Immature natural killer cell (primary cell): ENCODE measurements at places on chromosomes 1 and 21. TPM values are rescaled to one million over a fixed set of nuclear protein-coding genes. Genes with fewer than 3 reads are reported as not detected.

DNA sequence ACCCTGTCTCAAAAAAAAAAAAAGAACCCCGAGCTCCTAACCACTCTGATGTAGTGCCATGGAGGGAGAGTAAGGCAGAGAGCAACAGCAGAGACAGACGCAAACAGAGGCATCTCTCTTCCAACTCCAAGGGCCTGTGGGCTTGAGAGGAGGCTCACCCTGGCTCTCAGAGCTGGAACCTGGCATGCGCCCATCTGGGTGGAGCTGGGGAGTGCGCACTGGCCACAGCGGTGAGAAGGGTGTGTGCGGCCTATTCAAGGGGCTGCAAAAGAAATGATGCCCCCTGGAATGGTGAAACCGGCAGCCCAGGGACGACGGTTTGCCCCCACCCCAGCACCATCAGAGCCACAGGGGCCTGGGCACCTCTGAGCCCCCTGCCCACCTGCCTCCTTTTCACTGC is 17.6 kb downstream of the COL8A2 start:
- H3K4me3 ChIP-seq = no peak overlapping the region
- no peaks in the 10 kb centered on the region for H3K36me3 ChIP-seq
- no peak overlapping the region for H3K27ac ChIP-seq

DNA sequence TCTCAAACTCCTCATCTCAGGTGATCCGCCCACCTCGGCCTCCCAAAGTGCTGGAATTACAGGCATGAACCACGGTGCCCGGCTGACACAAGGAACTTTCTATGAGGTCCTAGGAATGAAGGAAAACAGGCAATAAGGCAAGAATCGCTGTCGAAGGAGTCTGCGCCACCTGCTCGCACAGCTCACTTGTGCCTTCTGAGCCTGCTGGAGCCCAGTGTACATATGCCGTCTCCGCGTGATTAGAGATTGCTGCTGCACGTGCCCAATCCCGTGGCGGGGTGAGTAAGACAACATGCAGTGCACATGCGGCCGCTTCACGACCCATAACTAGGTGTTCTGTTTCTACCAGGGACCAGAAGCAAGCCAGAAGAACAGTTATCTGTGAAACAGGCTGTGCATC is 24.3 kb downstream of the H3-3A start:
- no peaks in the 10 kb centered on the region for H3K36me3 ChIP-seq
- H3K27me3 ChIP-seq = no peaks in the 10 kb centered on the region
- no peak overlapping the region for H3K27ac ChIP-seq
- peaks cover 9% of the 10 kb centered on the region for H3K4me1 ChIP-seq

GRCh38 chr1:110859062-110859461 is 13.9 kb upstream of the CD53 start:
- no peak overlapping the region for H3K4me3 ChIP-seq
- H3K36me3 ChIP-seq = no peaks in the 10 kb centered on the region
- DNase-seq = no peak
- no peak overlapping the region for H3K27ac ChIP-seq

- H3K36me3 ChIP-seq = no peaks in the 10 kb centered on the region
- H3K27ac ChIP-seq = peak overlapping the region; percentile 73
- DNase-seq = no peak
Observed at GRCh38 chr21:43717967-43718871, 710 bp upstream of the PDXK start.

GRCh38 chr1:157776971-157777391 is at the start of gene FCRL2:
Gene FCRL2 (minus strand): TSS chr1:157777132. CDS start chr1:157777073, 59 bp downstream.
- H3K36me3 ChIP-seq = no peaks in the 10 kb centered on the region
- peaks cover 5% of the 10 kb centered on the region for H3K27me3 ChIP-seq
- no peak for DNase-seq

- H3K4me3 ChIP-seq = no peak overlapping the region
- H3K27me3 ChIP-seq = peaks cover 3% of the 10 kb centered on the region
- no peak for DNase-seq
- H3K27ac ChIP-seq = no peak overlapping the region
- H3K36me3 ChIP-seq = peaks cover 5% of the 10 kb centered on the region
Observed at GRCh38 chr1:222084996-222085395, 343.1 kb upstream of the DUSP10 start.

DNA sequence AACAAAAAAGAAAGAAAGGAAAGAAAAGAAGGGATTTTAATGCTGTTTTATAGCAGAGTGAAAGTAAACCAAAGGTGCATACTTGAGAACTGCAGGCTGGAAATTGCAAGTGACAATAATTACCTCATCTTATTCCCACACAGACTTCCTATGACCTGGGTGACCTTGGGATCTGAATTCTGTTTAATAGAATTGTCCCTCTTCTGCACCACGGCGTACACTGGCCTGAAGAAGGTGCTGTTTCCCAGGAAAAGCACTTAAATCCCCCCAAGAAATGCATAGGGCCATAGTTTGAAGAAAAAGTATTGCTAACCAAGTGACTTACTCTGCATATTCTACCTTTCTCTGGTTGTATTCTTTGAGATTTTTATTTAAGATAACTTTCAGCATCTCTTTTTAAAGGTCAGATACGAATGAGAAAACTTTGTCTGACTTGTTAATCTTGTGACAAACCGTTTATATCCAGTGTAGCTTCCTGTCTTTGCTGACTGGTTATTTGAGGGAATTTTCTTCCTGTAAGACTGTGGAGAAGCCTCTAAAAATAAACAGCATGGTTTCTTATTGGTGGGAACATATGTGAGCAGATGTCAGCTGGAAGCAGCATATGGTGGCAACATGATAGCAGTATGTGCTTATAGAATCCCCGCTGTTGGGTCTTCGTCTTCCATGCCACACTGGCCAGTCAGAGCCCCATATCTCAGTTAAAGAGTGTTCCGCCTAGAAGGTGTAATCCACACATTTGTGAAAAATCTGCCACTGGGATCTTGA is 16.3 kb downstream of the TGFB2 start:
- H3K36me3 ChIP-seq = no peaks in the 10 kb centered on the region
- no peak overlapping the region for H3K27ac ChIP-seq
- H3K4me3 ChIP-seq = no peak overlapping the region

- peaks cover 5% of the 10 kb centered on the region for H3K27me3 ChIP-seq
- peaks cover 76% of the 10 kb centered on the region for H3K36me3 ChIP-seq
- H3K4me1 ChIP-seq = peaks cover 14% of the 10 kb centered on the region
- H3K4me3 ChIP-seq = peak overlapping the region; percentile 63
Observed at GRCh38 chr1:160835751-160836150, 26.9 kb downstream of the CD244 start.

DNA sequence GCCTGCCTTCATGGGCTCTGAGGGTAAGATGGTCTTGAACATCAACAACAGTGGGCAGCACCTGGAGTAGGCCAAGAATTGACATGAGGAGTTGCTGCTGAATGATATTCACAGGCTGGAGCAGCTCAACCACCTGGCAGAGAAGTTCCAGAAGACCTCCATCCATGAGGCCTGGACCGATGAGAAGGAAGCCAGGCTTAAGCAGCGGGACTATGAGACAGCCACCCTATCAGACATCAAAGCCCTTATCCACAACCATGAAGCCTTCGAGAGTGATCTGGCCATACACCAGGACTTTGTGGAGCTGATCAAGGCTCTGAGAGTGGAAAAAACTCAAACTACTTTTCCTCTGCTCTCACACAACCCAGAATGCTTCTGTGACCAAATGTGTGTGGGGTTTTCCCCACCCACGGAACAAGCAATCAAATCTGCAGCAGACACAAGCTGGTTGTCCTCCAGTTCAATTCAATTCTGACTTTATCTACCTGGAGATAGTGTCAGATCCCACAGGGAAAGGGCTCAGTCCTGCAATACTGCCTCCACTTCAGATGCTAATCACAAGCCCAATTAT is 12.1 kb upstream of the EPHA10 start:
- peaks cover under 1% of the 10 kb centered on the region for H3K27me3 ChIP-seq
- no peaks in the 10 kb centered on the region for H3K4me1 ChIP-seq
- no peak overlapping the region for H3K4me3 ChIP-seq
- no peak for DNase-seq
- no peaks in the 10 kb centered on the region for H3K36me3 ChIP-seq

DNA sequence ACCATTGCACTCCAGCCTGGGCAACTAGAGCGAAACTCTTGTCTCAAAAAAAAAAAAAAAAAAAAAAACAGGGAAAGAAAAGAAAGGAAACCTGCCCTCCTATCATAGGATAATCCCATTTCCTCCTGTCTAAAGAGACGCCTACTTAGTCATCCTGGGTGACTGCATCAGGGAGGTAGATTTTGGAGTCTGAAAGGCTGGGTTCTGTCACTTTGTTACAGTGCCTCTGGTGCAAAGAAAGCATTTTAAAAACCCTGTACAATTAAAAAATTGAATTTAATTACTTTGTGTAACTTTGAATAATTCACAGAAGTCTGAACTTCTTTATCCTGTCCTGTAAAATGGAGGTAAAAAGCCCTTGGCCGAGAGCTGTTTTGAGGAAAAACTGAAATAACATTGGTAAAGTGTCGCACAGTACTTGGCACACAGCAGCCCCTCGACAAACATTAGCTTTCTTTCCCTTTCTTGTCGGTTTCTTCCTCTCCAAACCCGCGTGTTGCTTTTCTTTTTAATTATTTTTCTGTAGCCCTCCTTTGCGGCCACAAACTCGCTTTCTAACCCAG is 657 bp upstream of the HDAC1 start:
- peaks cover 42% of the 10 kb centered on the region for H3K4me1 ChIP-seq
- peaks cover 8% of the 10 kb centered on the region for H3K27me3 ChIP-seq
- peak overlapping the region; percentile 93 for H3K27ac ChIP-seq
- no peak for DNase-seq
- peak overlapping the region; percentile 94 for H3K4me3 ChIP-seq
- peaks cover 4% of the 10 kb centered on the region for H3K36me3 ChIP-seq

GRCh38 chr21:35868005-35868868 is 192.1 kb downstream of the SETD4 start:
- no peaks in the 10 kb centered on the region for H3K36me3 ChIP-seq
- DNase-seq = no peak
- no peak overlapping the region for H3K27ac ChIP-seq
- H3K27me3 ChIP-seq = peaks cover 6% of the 10 kb centered on the region

DNA sequence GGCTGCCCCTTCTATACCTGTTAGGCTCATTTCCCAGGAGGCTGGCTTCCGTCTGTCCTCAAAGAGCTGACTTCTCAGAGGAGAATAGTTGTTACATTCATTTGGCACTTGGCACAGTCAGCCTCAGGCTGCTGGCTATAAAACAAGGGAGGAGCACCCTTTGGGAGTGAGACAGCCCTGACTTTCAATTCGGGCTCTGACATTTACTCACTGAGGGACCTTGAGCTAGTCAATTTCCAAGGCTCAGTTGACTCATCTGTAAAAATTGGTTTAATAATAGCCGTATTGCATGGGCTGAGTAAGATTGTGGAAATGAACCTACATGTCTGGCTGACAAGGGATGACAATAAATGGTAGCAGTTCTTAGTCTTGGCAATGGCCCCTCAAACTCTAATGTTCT is 13.7 kb downstream of the ALX3 start:
- H3K27ac ChIP-seq = no peak overlapping the region
- H3K36me3 ChIP-seq = peaks cover 43% of the 10 kb centered on the region
- H3K27me3 ChIP-seq = no peaks in the 10 kb centered on the region
- H3K4me1 ChIP-seq = no peaks in the 10 kb centered on the region
- no peak overlapping the region for H3K4me3 ChIP-seq
- DNase-seq = no peak

DNA sequence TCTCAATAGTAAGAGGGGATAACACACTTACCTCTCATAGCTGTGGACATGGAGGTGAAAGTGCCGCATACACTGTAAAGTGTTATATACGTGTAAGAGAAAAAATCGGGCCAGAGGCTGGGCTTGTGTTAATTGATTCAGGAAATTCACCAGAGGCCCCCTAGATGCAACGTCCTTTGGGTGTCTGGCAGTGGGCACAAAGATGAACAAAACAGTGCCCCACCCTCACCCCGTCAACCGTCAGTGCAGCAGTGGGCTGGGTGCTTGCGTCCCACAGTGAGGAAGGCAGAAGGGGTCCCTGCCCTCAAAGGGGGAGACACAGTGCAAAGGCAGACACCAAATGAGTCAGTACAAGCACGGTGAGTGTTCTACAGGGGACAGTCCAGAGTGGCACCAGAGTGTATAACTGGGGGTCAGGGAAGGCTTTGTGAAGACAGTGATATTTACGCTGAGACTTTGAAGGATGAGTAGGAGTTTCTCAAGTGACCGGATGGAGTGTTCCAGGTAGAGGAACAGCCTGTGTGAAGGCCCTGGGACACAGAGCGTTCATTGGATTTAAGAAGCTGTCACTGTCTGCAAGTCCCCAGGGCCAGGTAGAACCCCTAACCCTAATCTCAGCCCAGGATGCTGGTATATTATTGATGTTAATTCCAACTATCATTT is 6.6 kb upstream of the MTFR1L start:
- H3K27ac ChIP-seq = no peak overlapping the region
- H3K36me3 ChIP-seq = no peaks in the 10 kb centered on the region
- H3K4me1 ChIP-seq = peaks cover 2% of the 10 kb centered on the region
- DNase-seq = no peak
- H3K27me3 ChIP-seq = no peaks in the 10 kb centered on the region

DNA sequence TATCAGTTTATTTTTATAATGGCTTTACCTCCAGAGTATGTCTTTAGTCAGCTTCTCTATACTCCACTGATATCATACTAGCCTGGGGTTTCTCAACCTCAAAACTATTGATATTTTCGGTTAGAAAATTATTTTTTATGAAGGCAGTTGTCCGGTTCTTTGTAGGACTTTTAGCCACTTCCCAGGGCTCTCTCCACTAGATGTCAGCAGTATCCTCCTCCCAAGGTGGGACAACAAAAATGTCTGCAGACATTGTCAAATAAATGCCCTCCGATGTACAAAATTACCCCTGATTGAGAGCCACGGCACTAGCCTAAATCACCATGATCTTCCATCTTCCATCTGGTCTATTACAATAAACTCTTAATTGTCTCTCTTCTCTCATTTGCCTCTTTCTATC is 4.1 kb upstream of the GRIK1 start:
- H3K4me1 ChIP-seq = no peaks in the 10 kb centered on the region
- no peak overlapping the region for H3K4me3 ChIP-seq

DNA sequence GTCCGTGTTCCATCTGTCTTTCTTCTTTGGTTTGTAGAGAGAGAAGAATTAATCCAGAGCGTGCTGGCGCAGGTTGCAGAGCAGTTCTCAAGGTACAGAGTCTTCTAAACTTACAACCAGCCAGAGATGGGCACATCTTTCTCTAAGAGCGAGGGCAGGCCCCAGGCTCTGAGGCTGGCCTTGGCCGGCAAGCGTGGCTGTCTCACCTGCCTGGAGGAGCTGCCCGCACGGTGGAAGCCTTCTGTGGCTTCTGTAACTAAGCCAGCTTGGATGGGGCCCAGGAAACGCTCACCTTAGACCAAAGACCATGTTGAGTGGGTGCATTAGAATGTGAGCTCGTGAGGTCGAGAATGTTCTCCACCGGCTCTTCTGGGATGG is 78.6 kb downstream of the PDE9A start:
- H3K27me3 ChIP-seq = no peaks in the 10 kb centered on the region
- H3K4me3 ChIP-seq = no peak overlapping the region
- peaks cover 27% of the 10 kb centered on the region for H3K4me1 ChIP-seq
- no peak for DNase-seq
- no peaks in the 10 kb centered on the region for H3K36me3 ChIP-seq
- no peak overlapping the region for H3K27ac ChIP-seq

- peaks cover 16% of the 10 kb centered on the region for H3K27me3 ChIP-seq
- peak overlapping the region; percentile 100 for H3K27ac ChIP-seq
- peak overlapping the region; percentile 98 for H3K4me3 ChIP-seq
Observed at GRCh38 chr1:154219541-154219940, 1.2 kb upstream of the UBAP2L start.

TLCD4 gene
- not detected for polyA plus RNA-seq

RNU1-3 gene
- not detected for polyA plus RNA-seq

C1orf87 gene
- not detected for polyA plus RNA-seq

COPA gene
- 175 TPM for polyA plus RNA-seq

MEX3A gene
- not detected for polyA plus RNA-seq

OR2L8 gene
- polyA plus RNA-seq = not detected

RPTN gene
- polyA plus RNA-seq = not detected

FAM78B gene
- polyA plus RNA-seq = not detected

TMEM125 gene
- not detected for polyA plus RNA-seq

OR2L13 gene
- polyA plus RNA-seq = not detected

HAO2 gene
- polyA plus RNA-seq = not detected
